ENCODE measurements at places on chromosomes 6 and 20.
A peak's percentile ranks its signal among the peaks of the same experiment; 100 is the strongest.

GRCh38 chr6:160781298-160781697 lies 79.3 kb downstream of the PLG start:
- no peak for DNase-seq

GRCh38 chr20:44406572-44407137 lies 51.2 kb downstream of the HNF4A start:
- no peak for DNase-seq

DNA sequence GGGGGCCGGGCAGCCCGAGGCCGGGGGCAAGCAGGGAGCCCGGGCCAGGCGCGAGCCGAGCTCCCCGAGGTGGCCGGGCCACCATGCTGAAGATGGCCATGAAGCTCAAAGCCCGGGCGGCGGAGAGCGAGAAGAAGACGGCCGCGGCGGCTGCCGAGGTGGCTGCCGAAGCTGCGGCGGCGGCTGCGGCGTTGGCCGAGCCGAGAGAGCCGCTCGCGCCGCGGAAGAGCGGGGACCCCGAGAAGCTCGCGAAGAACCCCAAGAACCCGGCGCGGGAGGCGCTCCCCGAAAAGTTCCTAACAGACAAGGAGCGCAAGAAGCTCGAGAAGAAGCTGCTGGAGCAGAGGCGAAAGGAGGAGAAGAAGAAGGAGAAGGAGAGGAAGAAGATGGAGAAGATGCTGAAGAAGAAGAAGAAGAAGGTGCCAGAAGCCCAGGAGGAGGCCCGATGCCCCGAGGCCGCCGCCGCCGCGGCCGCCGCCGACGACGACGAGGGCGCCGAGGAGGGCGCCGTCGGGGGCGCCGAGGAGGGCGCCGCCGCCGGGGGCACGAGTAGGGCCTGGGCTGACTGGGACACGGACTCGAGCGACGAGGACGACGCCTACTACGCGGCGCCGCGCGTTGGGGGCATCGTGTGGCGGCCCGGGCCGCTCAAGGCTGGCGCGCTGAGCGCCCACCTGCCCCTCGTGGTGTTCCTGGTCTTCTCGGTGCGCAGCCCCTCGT lies 37.4 kb downstream of the GNAS start:
- no peak for DNase-seq

GRCh38 chr20:63061051-63061770 lies 54.4 kb upstream of the BHLHE23 start:
- DNase-seq = no peak

- no peak for DNase-seq
Observed at GRCh38 chr6:33080127-33081089, 4.6 kb downstream of the HLA-DPB1 start.

DNA sequence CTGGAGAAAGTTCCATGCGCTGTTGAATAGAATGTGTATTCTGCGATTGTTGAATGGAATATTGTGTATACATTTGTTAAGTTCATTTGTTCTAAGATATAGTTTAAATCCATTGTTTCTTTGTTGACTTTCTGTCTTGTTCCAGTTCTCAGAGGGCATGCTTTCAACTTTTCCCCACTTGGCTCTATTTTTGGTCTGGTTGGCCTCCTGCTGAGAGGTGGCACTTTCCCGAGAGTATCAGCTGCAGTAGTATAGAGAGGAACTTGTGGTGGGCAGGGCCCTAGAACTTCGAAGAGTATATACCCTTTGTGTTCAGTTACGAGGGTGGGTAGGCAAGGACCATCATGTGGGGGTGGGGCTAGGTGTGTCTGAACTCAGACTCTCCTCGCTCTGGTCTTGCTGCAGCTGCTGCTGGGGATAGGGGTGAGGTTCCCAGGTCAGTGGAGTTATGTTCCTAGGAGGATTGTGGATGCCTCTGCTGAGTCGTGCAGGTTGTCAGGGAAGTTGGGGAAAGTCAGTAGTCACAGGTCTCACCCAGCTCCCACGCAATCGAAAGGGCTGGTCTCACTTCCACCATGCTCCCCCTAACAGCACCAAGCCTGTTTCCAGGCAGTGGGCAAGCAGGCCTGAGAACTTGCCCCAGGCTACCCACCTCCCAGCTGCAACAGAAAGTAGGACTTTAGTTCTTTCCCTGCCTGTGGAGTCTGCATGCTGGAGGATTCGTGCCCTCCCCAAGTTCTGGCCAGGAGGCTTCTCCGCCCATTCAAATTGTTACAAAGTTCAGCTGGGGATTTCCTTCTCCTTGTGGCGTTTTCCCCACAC lies 118.9 kb upstream of the SSTR4 start:
- no peak for DNase-seq

- DNase-seq = no peak
Observed at GRCh38 chr6:109460161-109460829, 4.7 kb upstream of the MICAL1 start.

- DNase-seq = peak; percentile 54
Observed at GRCh38 chr20:4014031-4014474, 1.3 kb downstream of the RNF24 start.

GRCh38 chr6:109296452-109296851 lies 85.8 kb downstream of the CD164 start:
- DNase-seq = no peak

DNA sequence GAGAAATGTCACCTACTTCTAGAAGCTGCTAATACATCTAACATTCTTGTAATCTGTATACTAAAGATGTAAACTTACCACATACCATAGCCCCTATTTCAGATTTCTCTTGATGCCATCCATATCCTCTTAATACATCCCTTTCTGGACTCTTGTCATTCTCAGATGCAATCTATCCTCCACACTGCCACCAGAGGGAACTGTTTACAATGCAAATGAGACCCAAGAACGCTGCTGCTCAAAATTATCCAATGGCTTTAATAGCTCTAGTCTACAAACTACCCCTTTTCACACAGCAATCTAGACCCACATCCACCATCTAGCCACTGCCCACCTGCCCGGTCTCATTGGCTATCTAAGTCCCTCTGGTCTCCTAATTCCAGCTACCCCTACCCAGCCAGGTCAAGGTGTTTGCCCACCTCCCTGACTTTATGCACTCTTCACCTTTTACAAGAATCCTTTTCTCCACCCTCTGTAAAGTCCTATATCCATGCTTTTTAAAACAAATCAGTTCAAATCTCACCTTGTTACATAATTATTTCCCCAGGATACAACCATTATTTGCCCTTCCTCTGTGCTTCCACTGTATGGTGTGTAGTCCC lies 14.8 kb downstream of the FAXC start:
- no peak for DNase-seq

DNA sequence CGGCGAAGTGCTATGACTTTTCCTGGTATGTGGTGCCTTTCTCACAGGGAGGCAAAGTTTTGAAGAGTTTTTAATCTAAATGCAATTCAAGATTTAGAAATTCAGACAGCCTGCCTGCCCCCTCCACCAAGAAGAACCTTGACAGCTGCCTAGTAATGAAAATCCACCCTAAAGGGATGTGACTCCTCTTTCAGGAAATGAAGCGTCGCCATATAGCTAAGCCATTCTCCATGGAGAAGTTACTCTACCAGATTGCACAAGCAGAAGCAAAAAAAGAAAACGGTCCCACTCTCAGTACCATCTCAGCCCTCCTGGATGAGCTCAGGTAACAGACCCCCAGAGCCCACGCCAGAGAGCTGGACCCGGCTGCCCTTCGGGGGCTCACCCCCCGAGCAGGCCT lies 150.1 kb downstream of the DTNBP1 start:
- DNase-seq = no peak

Data from cerebellar nuclear complex (tissue), 1 donor.